ENCODE measurements at places on chromosomes 7 and 10. TPM values are rescaled to one million over a fixed set of nuclear protein-coding genes. Genes with fewer than 3 reads are reported as not detected.

The LBX1 gene
- polyA plus RNA-seq, result not detected

GRCh38 chr7:11185179-11185815, 211.6 kb downstream of the PHF14 start:
- no peaks in the 10 kb centered on the region for H3K27me3 ChIP-seq
- H3K4me3 ChIP-seq, result no peak overlapping the region
- no peak overlapping the region for H3K27ac ChIP-seq
- H3K4me1 ChIP-seq, result no peaks in the 10 kb centered on the region
- no peak for DNase-seq

DNA sequence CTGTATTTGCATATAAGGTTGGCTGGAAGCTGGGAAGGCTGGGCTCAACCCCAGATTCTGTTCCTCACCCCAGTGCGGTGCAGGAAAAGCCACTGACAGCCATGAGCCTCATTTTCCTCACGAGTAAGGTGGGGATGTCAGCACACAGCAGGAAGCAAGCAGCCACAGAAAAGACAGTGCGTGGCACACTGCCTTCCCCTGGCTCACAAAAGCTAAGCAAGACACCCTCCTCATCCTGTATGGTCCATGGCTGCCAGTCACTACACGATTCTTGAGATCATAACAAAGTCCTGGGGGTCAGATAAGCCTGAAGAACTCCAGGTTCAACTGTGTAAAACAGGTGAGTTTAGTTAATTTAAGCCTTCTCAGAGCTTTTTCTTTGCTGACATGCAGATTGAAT, 28.9 kb upstream of the DDC start:
- no peak overlapping the region for H3K4me3 ChIP-seq
- H3K36me3 ChIP-seq, result no peaks in the 10 kb centered on the region
- no peaks in the 10 kb centered on the region for H3K27me3 ChIP-seq

DNA sequence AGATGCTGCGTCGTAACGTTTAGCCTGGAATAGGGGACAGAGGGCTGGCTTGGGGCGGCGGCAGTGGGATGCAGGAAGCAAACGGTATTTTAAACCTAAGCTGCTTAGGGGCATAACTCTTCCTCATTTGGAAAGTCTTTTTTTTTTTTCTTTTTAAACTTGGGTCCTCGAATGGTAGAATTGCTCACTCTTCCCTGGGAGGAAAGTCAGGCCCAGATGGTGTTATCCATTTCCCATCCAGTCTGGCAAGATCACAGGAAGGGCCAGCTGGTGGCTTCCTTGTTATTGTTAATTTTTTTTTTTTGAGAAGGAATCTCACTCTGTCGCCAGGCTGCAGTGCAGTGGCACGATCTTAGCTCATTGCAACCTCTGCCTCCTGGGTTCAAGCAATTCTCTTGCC, 56.6 kb downstream of the TMEM209 start:
- no peak for DNase-seq
- no peaks in the 10 kb centered on the region for H3K4me1 ChIP-seq
- no peaks in the 10 kb centered on the region for H3K36me3 ChIP-seq

- no peak for DNase-seq
- no peaks in the 10 kb centered on the region for H3K27me3 ChIP-seq
- no peak overlapping the region for H3K27ac ChIP-seq
- no peak overlapping the region for H3K4me3 ChIP-seq
- no peaks in the 10 kb centered on the region for H3K36me3 ChIP-seq
Measured at GRCh38 chr10:5531558-5532306, 7.0 kb downstream of the CALML3 start.

Measured in CD14-positive monocyte (primary cell).